Stimulated activated CD4-positive, alpha-beta T cell treated with anti-CD3 and anti-CD28 coated beads, TNF-alpha, amount 100 ng/mL, for 24 hours (primary cell): ENCODE measurements at places on chromosomes 7 and 10.

DNA sequence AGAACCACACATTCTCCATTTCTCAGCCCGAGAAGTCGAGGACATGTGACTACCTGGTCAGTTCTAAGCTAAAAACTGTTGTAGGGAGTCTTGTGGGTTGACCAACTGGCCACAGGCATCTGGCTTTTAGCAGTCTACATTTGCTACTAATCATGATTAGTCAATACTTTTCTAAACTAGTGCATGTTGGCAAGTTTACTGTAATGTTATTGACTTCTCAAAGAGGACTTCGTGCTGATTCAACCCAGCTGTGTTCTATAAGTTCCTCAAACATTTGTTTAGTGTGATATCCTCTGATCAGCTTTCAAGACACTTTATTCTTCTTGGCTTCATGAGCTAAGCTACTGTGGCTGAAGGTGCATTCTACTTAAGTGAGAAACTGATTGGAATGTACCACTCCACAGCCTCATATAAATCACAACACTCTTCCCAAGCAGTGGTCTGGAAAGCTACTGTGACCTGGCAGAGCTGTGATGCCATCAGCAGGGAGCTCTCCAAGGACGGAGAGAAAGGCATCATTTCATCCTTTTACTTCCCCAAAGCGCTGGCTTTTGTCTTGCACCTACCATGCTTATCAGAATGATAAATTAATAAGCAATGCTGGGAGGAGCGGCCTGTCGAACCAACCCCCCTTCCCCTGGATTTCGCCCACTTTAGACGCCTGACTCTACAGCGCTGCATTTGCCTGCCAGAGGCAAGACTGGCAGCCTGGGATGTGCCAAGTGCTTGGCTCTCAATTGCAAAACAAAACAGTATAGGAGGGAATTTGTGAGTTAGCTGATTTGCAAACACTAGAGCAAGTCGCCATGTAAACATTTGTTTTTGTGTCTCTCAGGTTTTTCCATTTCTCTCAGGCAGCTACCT lies 206.7 kb upstream of the PLXNA4 start:
- DNase-seq = no peak

DNA sequence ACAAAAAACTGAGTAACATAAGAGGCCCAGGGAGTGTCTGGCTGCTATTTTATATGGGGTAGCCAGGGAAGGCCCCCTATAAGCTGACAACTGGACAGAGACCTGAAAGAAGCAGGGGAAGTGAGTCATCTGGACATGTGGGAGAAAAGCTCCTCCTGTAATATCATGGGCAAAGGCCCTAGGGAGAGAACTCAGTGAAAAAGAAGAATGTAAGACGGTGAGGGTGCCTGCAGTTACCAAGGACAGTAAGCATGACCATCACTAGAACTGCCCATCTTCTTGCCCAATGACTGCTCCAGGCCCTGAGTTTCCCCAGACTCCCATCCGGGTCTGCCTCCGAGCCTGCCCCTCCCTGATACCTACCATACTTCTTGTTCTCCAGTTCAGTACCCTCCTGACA lies 2.3 kb downstream of the ELMO1 start:
- DNase-seq = no peak

DNA sequence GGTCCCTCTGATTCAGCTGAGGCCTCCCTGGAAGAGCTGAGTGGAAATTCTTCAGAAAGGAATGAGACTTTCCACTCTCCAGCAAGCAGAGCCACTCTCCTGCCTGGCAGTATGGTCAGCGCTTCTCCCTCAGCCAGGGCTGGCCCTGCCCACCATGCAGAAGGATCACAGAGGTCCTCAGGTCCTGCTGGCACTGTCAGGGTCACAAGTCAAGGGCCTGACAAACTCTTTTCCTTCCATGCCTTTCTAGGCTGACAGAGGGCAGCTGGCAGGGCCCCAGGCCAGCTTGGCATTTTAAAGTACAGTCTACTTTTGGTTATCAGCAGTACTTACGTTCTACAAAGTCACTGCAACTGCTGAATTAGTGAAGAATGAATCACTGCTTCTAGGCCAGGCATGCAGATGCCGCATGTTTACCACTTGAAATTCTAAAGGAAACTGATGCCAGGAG lies 119.3 kb upstream of the FRMD4A start:
- no peak for DNase-seq

GRCh38 chr10:114397651-114398145 lies 6.6 kb downstream of the AFAP1L2 start:
- DNase-seq = no peak

- DNase-seq = no peak
These were observed 86.2 kb downstream of the ITIH5 start for GRCh38 chr10:7580520-7580919.

GRCh38 chr7:140673063-140673773 lies 473 bp downstream of the ADCK2 start:
- peak; percentile 55 for DNase-seq

GRCh38 chr10:30538086-30538485 lies 91.5 kb downstream of the LYZL2 start:
- no peak for DNase-seq

DNA sequence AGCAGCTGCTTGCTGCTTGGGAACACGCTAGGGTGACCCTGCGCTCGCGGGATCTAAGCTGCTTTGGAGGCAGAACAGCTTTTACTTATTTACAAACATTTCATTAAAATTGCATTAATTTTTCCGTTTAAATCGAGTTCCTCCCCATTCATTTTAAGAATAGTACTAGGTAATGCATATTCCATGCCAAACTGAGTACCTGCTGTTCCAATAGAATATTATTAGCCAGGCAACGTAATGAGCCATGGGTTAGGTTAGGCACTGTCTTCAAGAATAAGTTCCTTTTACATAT lies 860 bp downstream of the EXOC6 start:
- DNase-seq = no peak

- DNase-seq = no peak
These were observed 1073.6 kb downstream of the XPNPEP1 start for GRCh38 chr10:108849688-108850087.

DNA sequence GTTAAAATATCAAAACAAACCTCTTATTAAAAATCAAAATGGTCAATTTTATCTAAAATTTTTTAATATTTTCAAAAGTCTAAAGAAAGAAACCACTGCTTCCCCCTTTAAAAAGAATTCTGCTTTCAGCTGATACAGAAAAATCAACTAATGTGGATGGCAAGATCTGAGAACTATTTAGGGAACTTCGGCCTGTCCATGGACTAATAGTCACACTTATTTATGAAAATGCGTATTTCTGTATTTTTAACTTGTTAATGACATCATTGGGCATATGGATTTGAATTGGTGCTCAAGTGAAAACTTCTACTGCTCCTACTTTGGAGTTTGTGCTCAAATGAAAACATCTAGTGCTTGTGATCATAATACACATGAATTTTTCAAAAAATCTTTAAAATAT lies 31.9 kb downstream of the RNLS start:
- DNase-seq = no peak

GRCh38 chr10:97542169-97543024 lies 30.2 kb upstream of the ANKRD2 start:
- peak; percentile 22 for DNase-seq

DNA sequence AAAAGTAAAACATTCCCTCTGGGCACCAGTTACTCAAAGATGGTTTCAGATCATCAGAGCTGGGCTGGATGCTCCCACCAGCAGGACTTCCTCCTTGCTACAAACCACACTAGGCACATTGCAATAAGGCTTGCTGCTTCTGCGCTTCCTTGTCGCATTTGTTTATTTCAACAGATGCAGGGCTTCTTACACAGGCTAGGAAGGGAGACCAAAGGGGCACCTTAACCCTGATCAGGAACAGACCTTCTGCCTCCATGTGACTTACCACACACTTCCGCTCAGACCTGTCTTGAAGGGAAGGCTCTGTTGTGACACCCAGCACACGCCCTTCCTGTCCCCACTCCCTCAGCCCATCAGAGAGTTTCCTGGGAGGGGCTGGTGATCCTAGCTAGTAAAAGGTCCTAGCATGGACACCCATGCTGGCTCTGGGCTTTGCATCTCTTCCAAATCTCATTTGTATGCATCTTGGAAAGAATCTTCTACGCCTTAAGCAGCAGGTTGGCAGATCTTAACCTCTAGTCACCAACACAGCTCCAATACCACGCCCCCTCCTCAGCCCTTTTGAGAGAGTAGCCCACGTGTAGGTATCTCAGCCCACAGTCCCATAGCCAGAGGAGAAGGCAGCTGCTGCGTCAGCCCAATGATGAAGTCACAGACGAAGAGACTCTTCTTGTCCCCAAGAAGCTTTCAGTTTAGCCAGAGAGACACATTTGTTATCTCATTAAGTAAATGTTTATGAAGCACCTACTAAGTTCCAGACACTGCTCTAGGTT lies 47.1 kb upstream of the SVIL start:
- peak; percentile 14 for DNase-seq

DNA sequence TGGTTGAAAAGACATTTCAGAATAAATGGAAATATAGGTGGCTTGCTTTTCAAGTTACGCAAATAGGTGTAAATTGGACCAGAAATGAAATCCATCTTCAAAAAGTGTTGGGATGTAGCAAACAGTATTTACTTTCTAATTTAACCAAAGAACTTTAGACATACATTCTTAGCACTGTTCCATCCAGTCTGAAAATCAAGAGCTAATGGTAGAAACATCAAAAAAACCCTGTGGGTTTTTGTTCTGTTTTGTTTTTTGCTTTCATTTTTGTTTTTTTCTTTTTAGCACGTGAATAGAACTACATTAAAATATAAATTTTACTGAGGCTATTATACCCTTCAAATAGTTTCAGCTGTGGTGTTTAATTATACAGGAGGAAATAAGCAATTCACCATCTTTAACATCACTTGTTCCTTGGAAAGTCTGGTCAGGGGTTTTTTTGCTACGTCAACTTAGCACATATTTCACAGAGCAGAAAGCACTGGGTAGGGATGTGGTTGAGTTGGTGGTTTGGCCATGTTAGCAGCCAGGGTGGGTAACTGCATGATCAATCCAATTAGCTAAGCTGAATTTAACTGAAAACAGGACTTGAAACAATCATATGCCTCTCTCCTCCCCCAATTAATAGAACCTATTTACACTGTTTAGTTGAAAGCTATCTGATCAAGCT lies 275.4 kb upstream of the PFKP start:
- peak; percentile 12 for DNase-seq

DNA sequence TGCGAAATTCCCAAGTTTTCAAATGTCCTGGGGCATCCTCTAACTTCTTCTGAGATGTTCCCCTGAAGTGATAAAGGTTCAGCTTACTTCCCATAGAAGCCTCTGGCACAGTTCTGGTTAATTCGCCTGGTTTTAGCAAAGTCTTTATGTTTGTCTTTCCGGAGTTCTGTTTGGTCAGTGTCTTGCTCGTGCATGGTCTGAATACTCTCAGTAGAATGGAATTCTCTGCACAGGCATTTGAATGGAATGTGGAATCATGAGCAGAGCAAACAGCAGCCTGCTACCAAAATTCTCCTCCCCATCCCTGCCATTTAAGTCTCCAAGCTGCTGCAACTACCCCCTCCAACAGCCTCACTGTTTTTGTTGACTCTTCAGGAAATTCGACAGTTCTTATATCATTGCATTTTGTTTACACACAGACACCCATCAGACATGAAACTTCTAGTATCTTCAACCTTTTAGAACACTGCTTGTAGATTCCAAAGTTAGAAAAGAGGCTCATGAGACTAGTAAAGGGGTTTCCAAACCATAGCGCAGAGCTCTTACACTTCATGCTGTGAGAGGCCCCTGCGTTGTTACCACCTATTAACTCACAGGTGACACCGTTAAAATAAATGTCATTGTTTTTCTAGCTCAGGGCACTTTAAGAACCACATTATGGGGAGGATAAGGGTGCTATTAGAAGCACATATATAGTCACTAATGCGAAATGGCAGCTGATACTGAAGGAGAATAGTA lies 129.7 kb downstream of the PLCE1 start:
- DNase-seq = no peak

DNA sequence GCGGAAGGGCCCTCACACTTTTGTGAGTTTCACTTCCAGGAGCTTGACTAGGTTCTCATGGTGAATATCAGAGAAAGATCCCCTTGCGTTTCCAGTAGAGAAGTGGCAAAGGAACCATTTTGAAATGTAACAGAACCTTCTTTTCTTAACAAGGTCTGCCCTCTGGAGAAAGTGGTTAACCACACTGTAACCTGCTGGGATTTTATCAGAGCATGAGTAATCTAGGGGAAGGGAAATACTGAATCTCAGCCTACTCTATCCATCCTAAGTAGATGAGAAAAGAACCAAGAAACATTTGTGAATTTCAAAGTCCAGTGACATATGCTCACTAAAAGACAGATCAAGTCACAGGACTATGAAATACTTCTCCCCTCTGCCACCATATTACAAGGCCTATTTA lies 235.5 kb downstream of the ZEB1 start:
- no peak for DNase-seq

- DNase-seq = no peak
These were observed 214.1 kb upstream of the FAM3C start for GRCh38 chr7:121610243-121610642.

DNA sequence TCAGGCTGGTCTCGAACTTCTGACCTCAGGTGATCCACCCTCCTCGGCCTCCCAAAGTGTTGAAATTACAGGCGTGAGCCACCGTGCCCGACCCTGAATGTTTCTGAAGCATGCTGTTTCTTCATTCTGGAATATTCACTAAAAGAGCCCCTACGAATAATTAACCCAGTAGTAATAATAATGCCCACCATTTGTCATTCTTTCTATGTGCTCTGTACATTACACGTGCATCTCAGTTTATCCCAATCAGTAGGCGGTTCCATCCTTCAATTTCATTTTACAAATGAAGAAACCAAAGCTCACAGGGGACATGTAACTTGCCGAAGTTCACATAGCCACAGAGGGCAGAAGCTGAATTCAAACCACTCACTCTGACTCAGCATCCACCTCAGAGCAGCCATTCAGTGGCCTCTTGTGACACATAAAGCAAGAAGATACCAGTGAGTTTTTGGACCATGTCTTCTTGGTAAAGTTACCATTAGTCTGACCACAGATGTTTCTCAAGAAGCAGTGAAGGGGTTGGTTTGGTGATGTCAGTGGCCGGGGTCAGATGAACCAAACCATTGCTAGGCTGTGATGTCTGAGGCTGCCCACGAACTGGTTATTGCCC lies 71.9 kb upstream of the DUSP5 start:
- no peak for DNase-seq

DNA sequence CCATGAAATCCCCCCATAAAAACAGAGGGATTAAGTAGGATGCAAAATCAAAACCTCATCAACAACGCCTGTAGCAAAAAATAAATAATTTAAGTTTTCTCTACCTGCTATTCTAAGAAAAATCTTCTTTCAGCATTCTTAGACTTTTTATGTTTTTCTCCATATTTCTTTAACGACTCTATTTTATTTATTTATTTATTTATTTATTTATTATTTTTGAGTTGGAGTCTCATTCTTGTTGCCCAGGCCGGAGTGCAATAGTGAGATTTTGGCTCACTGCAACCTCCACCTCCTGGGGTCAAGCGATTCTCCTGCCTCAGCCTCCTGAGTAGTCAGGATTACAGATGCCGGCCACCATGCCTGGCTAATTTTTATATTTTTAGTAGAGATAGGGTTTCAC lies 192.5 kb downstream of the SEMA3E start:
- no peak for DNase-seq

DNA sequence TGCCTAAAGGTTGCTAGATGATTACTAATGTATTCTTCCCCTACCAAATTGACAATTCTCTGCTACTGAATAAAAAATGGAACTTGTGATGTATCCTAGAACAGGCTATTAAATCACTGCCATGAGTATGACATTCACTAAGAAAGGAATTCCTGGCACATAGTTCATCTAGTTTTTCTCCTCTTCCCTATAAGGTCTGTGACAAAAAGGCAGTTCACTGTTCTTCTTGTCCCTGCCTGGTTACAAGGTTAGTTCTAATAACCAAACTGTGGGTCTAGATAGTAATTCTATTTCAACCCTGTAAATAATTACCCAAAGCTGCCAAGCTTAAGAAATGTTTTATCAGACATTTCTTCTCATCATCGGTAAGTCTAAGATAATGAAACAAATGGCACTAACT lies 245.6 kb downstream of the BICC1 start:
- DNase-seq = no peak

GRCh38 chr7:51689547-51689946 lies 372.9 kb upstream of the COBL start:
- DNase-seq = no peak
